ENCODE measurements at places on chromosomes 11 and 22.

DNA sequence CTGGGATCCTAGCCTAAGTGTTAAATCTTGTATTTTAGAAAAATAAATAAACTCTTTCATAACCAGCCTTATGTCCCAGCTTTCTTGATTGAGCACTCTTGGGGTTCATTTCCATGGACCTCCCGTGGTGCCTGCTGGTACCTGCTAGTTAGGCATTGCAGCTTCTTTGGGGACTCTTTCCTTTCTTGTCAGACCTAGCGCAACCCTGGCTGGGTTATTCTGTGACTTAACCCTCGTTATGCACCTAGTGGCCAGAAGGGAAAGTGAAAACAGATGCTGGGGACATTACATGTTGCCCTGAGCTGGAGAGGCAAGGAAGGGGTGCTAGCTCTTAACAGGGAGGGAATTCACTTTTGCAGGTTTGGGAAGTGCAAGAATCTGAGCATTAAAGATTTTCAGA is 46.8 kb downstream of the APIP start:
- no peaks in the 10 kb centered on the region for H3K4me1 ChIP-seq
- H3K27ac ChIP-seq = no peak overlapping the region
- H3K36me3 ChIP-seq = no peaks in the 10 kb centered on the region
- H3K4me3 ChIP-seq = no peak overlapping the region
- DNase-seq = no peak
- no peaks in the 10 kb centered on the region for H3K27me3 ChIP-seq

DNA sequence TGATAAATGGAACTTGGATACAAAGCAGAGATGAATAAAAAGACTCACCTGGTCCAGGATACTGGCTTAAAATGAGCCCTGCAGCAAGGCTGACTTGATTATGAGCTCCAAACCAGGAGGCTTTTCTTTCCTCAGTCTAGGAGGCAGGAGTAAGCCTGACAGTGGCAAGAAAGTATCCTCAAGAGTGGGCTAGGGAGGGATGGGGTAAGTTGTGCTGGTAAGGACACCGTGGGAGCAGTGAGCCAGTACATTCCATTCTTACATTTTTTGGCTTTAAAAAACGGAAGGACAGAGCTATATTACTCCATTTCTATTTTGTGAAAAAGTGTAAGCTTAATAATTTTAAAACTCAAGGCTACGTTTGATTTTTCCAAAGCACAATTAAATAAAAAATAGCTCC is 187.1 kb upstream of the DDI1 start:
- H3K36me3 ChIP-seq = no peaks in the 10 kb centered on the region
- no peaks in the 10 kb centered on the region for H3K4me1 ChIP-seq
- no peak overlapping the region for H3K27ac ChIP-seq
- H3K4me3 ChIP-seq = no peak overlapping the region

DNA sequence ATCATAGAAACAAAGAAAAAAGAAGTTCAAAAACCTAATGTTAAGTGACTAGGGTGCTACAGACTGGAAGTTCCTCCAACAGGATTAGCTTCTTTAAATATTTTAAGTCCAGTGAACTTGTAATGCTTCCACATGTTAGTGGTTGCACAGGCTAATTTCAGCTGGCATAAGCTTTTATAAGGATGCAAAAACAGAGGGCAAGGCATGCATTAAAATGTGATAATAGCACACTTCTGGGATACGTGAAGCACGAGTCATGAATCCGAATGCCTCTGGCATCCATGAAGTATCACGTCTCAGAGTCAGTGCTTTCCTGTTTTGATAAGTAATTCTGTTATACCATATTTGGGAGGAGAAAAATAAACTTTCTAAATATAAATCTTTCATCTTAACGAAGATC is 106.8 kb downstream of the DCDC1 start:
- H3K27ac ChIP-seq = no peak overlapping the region
- H3K4me1 ChIP-seq = no peaks in the 10 kb centered on the region
- H3K27me3 ChIP-seq = no peaks in the 10 kb centered on the region
- peak; percentile 3 for DNase-seq
- no peak overlapping the region for H3K4me3 ChIP-seq
- no peaks in the 10 kb centered on the region for H3K36me3 ChIP-seq

- no peaks in the 10 kb centered on the region for H3K36me3 ChIP-seq
- H3K4me1 ChIP-seq = no peaks in the 10 kb centered on the region
- peak; percentile 94 for DNase-seq
- H3K4me3 ChIP-seq = no peak overlapping the region
- peaks cover 28% of the 10 kb centered on the region for H3K27me3 ChIP-seq
- H3K27ac ChIP-seq = no peak overlapping the region
Measured at GRCh38 chr11:13003736-13004493, 5.2 kb upstream of the RASSF10 start.

DNA sequence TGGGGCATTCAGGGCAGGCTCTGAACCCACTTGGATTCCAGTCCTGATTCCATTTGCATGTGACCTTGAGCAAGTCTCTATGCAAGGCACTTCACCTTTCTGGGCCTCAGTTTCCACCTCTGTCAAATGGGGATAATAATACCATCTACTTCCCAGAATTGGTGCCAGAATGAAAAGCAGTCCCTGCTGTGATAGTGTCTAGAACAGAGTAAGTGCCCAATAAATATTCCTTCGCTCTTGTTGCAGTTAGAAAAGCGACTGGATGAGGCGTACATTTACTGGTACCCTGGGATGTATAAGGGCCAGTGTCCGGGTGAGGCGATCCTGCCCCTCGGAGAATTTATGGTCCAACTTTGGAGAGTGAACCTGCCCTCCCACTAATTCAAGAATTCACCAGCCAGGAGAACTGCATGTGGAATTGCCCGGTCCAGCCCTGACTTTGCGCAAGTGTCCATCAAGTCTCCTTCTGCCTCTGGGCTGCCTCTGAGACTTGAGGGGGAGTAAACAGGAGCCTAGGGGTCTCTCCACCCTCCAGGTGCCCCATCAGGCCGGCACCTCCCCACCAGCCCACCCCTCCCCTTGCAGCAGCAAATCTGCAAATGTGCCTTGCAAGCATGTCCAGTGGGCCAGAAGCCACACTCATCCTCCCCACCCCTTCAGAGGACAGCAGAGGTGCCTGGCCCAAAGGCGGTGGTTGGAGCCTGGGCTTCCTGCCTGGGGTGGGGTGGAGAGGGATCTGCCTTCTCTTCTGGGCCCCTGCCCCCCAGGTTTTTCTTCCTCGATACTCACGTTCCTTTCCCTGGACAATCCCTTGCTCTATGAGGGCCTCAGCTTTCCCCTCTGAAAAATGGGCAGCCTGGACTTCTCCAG is 30.9 kb upstream of the SLC35C1 start:
- DNase-seq = no peak
- peaks cover 2% of the 10 kb centered on the region for H3K4me1 ChIP-seq
- no peak overlapping the region for H3K4me3 ChIP-seq
- H3K27me3 ChIP-seq = no peaks in the 10 kb centered on the region
- no peak overlapping the region for H3K27ac ChIP-seq
- H3K36me3 ChIP-seq = no peaks in the 10 kb centered on the region

DNA sequence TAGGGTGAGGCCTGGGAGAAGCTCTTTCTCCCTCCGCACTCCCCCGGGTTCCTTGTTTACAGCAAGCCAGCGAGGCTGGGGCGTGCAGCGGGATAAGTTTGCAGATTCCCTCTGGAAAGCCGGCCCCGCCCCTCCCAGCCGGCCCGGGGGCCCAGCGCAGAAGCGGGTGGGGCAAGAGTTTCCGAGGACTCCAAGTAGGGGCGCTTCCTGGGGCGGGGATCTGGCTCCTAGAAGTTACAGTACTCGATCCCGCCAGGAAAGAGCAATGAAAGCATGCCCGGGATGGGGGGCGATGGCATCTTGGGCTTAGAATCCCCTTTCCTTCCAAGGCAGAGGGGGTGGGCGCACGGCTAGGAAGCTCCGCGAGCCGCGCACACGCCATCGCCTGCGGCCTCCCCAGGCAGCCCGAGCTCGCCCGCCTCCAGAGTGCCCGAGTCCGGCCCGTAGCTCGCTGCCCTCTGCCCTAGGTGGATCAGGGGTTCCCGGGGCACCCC is 385 bp downstream of the TST start:
- peak overlapping the region; percentile 83 for H3K4me3 ChIP-seq
- no peaks in the 10 kb centered on the region for H3K27me3 ChIP-seq
- H3K36me3 ChIP-seq = no peaks in the 10 kb centered on the region
- peak; percentile 55 for DNase-seq
- peak overlapping the region; percentile 50 for H3K27ac ChIP-seq

GRCh38 chr22:28925916-28926315 is 42.5 kb downstream of the ZNRF3 start:
- no peak for DNase-seq
- H3K27me3 ChIP-seq = no peaks in the 10 kb centered on the region
- H3K4me3 ChIP-seq = no peak overlapping the region
- H3K36me3 ChIP-seq = no peaks in the 10 kb centered on the region
- no peak overlapping the region for H3K27ac ChIP-seq

DNA sequence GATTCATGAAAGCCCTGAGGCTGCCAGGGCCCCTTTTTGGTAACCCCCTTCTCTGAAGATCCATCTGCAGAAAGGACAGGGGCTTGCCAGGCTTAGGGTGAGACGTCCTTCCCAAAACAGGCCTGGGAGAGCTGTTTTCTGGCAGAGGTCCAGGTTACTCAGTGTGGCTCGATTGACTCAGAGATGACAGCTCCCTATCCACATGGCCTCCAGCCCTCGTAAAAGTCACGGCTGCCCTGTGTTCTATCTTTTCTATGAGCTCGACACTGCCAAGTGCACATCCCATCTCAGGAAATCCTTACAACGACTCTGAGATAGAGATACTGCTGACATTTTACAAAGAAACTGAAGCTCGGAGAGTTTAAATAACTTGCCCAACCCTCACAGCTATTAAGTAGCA is 20.4 kb downstream of the ADAMTS8 start:
- DNase-seq = peak; percentile 67
- H3K36me3 ChIP-seq = no peaks in the 10 kb centered on the region

DNA sequence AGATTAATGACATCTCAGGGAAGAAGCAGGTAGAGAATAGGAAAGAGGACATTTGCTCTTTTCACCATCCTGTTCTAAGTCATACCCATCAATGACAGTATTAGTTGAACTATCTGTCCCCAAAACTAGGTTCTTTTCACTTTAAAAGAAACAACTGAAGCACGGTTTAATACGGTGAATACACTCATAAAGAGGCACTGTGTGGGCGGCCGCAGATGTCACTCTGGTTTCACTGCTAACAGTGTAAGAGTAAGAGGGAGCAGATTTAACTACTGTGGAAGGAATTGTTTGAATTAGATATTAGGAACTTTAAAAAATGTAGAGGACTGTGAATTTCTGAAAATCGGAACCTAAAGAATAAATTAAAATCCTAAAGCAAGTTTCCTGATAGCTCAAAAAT is 49.5 kb downstream of the VSIG10L2 start:
- DNase-seq = no peak
- no peak overlapping the region for H3K27ac ChIP-seq
- H3K36me3 ChIP-seq = no peaks in the 10 kb centered on the region
- H3K27me3 ChIP-seq = no peaks in the 10 kb centered on the region
- H3K4me3 ChIP-seq = no peak overlapping the region
- H3K4me1 ChIP-seq = no peaks in the 10 kb centered on the region

DNA sequence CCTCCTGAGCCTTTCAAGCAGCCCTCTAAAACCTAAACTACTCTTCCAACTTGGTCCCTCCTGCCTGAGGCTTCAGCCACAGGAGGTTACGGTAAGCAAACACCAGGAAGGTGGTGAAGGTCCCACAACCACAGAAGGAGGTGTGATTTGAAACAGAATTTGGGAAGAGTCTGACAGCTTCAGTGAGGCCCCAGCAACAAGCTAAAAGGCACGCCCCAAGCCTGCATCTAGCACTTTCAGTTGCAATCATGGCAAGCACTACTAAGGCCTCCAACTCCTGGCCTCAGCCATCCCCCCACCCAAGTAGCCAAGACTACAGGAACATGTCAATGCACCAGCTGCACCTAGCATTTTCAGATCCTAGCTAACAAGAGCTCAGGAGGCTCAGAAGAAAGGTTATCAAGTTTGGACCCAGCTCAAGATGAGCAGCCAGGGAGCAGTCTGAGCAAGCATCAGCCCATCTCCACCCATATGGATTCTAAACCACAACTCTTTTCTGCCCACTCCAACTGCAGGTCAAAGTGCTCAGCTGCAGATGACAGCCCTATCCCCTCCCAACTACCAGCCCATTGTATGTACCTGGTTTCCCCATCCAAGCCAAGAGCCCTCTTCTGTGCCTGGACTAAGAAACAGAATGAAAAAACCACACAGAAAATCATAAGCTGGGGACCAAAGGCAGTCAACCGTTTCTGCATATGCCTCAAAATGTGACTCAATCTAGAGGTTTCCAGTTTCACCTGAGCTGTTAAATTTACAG is 10.4 kb upstream of the AHNAK start:
- peaks cover 10% of the 10 kb centered on the region for H3K36me3 ChIP-seq
- no peak overlapping the region for H3K4me3 ChIP-seq

GRCh38 chr22:34902335-34902734 is 163.6 kb upstream of the ISX start:
- no peak for DNase-seq
- H3K36me3 ChIP-seq = no peaks in the 10 kb centered on the region
- no peaks in the 10 kb centered on the region for H3K4me1 ChIP-seq
- H3K27me3 ChIP-seq = no peaks in the 10 kb centered on the region
- no peak overlapping the region for H3K27ac ChIP-seq

DNA sequence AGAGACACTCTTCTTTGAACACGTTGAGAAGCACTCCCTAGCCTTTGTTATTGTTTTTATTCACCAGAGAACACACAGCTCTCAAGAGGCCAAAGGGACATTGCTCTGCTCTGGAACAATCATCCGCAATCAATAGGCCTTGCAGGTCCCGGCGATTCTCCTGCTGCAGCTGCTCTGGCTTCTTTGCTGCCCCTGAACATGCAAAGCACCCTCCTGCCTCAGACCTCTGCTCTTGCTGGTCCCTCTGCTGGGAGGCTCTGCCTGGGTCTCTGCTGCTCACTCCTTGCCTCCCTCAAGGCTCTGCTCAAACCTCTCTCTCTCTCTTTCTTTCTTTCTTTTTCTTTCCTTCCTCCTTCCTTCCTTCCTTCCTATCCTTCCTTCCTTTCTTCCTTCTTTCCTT is 232.7 kb downstream of the DSCAML1 start:
- H3K4me3 ChIP-seq = no peak overlapping the region
- no peak overlapping the region for H3K27ac ChIP-seq
- no peaks in the 10 kb centered on the region for H3K4me1 ChIP-seq
- H3K36me3 ChIP-seq = no peaks in the 10 kb centered on the region
- no peaks in the 10 kb centered on the region for H3K27me3 ChIP-seq

DNA sequence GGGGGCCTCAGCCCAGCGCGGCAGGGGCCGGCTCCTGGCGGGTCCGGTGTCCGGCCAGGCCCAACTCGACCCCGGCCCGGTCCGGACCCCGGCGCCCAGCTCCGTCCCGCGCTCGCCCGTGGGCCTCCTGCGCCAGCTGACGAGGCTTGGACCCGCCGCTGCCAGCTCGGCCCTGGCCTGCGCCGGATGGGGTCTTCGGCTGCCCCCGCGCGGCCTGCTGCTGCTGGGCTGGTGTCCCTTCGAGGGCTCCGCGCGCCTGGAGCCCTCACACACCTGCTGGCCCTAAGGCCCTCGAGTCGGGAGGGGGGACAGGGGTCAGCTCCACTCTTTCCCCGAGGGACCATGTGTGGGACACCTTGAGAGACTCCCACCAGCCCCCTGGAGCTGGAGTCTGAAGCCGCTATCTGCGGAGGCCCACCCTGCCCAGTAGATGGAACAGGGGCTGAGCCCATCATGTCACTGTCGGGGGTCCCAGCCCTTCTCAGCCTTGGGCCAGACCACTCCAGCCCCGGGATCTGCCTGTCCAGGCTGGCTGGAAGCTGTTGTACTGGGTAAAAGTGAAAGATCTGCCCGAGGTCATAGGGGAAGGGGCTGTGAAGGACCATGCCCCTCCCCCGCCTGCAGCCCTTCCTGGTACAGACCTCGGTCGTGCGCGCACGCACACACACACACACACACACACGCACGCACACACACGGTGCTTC is 768 bp upstream of the CDKN1C start:
- DNase-seq = peak; percentile 42
- H3K36me3 ChIP-seq = no peaks in the 10 kb centered on the region
- no peak overlapping the region for H3K27ac ChIP-seq
- peaks cover 2% of the 10 kb centered on the region for H3K4me1 ChIP-seq

All from fibroblast of lung (primary cell).